ENCODE measurements at places on chromosomes 13 and 19.
A peak's percentile ranks its signal among the peaks of the same experiment; 100 is the strongest.

- DNase-seq = peak; percentile 71
Measured at GRCh38 chr19:1131718-1132551, 28.1 kb downstream of the GPX4 start.

GRCh38 chr13:110382229-110382628 lies 75.1 kb downstream of the COL4A2 start:
- DNase-seq = no peak

GRCh38 chr19:10334588-10335351 lies 1.4 kb upstream of the RAVER1 start:
- peak; percentile 26 for DNase-seq

GRCh38 chr19:47561440-47562057 lies 11.4 kb downstream of the ZNF541 start:
- no peak for DNase-seq

- no peak for DNase-seq
Measured at GRCh38 chr13:88643233-88643632, 972.1 kb downstream of the SLITRK5 start.

GRCh38 chr13:98543378-98544103 lies 33.4 kb downstream of the STK24 start:
- DNase-seq = no peak

GRCh38 chr19:56266051-56266450 lies 6.5 kb upstream of the EDDM13 start:
- no peak for DNase-seq

GRCh38 chr19:50909240-50910070 lies 1.7 kb downstream of the KLK4 start:
- no peak for DNase-seq

- no peak for DNase-seq
Measured at GRCh38 chr13:36190771-36191170, 23.6 kb downstream of the SOHLH2 start.

DNA sequence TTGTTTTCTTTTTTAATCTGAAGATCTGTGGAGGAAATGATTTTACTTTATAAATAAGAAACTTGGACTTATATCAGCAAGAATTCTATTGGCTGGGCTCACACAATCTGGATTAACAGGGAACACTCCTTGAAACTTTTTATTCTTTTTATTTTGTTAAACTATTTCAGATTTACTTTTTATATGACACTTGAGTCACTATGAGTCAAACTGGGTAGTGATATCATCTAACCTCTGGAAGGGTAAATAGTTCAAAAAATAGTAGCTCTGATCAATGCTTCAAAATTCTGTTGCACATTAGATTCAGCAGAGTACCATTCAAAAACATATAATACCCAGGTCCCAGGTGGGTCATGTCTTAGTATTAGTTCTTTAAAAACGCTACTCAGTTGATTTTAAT lies 55.1 kb upstream of the NBEA start:
- DNase-seq = no peak

DNA sequence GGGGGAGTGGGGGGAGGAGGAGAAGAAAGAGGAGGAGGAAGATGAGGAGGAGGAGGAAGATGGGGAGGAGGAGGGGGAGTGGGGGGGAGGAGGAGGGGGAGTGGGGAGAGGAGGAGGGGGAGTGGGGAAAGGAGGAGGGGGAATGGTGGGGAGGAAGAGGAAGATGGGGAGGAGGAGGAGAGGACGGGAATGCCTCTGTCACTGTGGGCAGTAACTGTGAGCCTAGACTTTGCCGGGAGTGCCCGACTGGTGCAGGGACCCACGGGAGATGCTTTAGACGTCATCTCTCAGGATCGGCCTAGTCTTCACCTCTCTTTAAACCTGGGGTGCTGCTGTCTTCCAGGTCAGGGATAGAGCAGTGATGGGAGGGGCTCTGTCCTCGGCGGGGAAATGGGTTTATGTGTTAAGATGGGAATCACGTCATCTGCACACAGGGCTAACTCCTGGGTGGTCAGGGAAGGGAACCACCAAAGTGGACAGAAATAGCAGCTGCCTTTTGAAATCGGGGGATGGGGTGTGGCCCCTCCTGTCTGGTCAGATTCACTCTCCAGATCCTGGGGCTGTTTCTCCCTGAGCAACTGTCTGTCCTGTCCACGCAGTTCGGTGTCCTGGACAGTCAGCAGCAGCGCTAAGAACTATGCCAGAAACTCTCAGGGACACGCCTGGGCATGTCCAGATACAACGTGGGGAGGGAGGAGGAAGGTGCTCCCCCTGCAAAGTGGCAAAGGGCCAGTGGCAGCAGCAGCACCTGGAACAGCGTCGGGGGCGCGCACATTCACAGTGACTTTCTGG lies 26.9 kb downstream of the GAS6 start:
- DNase-seq = no peak

DNA sequence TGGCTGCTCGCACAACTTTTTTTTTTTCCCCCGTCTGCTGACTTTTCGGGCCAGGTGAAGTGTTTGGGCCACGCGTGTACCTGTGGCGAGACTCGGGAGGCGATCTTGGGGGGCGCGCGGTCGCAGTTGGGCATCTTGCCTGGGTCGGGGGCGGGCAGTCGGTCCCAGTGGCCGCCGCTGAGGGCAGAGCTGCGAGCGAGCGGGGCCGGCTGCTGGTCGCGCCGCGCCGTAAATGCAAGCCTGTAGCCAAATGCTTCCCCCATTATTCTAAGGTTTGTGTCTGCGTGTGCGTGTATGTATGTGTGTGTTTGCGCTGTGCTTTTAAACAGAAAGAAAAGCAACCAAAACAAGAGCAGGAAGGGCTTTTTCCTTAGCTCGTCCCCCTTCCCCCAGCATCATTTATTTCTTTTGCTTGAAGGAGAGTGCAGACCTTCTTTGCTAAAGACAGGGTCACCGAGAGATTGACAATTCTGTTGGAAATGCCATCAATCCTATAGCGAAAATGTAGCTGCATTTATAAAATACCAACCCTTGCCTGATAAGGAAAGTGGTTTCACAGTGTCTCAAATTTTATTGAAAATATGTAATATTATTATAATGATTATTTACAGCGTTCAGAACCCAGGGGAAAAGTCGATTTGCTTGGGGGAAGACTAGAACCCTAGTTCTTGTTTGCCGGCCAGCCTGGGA lies 143.2 kb upstream of the ZNF536 start:
- DNase-seq = no peak

DNA sequence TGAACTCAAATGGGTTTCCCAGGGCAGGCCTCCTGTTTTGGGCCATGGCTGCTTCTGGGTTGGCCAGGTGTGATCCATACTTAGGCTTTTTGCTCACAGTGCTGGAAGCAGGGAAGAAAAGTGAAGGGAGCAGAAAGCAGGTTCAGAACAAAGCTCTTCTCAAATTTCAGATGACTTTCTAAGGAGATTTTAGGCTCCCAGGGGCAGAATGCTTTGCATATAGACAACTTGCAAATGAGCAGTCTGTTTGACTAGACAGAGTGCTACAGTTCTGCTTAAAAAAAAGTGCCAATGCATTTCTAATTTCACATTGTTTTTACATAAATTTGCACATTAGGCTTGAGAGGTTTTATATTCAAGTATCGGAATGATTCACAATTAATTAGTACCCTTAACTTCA lies 2.6 kb upstream of the SLC10A2 start:
- no peak for DNase-seq

GRCh38 chr13:98664047-98664446 lies 87.1 kb upstream of the STK24 start:
- peak; percentile 12 for DNase-seq

DNA sequence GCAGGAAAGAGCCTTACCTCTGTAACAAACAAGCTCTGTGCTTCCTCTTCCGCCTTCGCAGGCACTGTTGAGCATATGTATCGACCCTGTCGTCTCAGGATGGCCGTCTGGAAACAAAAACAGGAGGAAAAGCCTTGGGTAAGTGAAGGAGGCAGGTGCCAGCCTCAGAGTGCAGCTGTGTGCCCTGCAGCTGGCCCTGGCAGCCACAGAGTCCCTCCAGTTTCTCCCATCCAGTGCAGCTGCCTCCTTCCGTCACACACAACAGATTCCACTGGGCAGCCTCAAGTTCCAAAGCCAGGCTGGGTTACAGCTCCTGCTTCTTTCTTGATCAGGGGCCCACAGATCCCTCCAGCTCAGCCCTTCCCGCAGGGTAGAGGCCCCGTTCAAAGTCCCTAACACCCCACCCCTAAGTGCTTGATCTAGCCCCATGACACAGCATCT lies 47.7 kb downstream of the DOCK9 start:
- DNase-seq = no peak

GRCh38 chr19:35403116-35403760 lies 32.4 kb downstream of the GPR42 start:
- DNase-seq = no peak

DNA sequence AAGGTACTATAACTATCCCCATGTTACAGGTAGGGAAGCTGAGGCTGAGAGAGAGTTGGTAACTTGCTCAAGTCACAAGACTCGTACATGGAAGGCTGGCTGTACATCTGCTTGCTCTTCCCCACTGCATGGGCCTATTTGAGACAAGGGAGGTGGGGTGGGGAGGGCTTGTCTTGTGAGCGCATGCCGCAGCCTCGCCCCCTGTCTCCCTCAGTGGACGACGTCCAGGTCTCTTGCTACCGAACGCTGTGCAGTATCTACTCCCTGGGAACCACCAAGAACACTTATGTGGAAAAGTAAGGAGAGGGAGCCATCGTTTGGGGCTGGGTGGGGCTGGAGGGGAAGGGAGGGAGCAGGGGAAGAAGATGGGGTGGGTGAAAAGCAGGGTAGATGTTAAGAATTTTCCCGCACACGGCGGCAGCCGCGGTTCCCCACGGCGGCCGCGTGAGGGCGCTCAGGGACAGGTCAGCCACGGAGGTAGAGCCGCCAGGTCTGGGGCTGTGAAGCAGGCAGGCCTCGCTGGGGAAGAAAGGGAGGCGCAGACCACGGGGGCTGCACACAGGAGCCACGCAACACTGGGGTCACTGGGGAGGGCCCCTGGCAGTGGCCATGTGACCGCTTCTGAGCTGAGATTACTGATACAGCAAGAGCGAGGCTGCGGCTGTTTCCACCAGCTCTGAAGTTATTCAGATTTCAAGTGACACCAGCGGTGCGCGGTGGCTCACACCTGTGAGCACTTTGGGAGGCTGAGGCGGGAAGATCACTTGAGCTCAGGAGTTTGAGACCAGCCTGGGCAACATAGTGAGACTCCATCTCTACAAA lies 81.5 kb downstream of the RYR1 start:
- DNase-seq = peak; percentile 54

DNA sequence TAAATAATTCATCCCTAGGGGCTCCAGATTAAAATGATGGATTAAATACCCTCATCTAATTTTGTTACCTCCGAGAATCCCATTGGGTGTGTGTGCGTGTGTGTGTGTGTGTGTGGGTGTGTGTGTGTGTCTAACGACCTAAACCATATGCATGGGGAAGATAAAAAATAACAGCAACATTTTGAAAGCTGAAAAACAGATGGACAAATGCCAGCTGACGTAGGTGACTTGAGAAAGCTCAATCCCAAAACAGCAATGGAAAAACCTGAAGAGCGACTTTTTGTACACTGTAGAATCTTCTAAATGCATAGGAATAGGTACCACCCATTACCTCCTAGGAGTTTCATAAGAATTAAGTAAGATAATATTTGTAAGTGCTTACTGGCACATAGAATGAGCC lies 8.7 kb upstream of the RPL21 start:
- DNase-seq = no peak

- DNase-seq = no peak
Measured at GRCh38 chr19:1601613-1602064, 3.6 kb downstream of the UQCR11 start.

- no peak for DNase-seq
Measured at GRCh38 chr13:112233256-112233655, 142.9 kb upstream of the SPACA7 start.
